ENCODE measurements at places on chromosomes 7 and 10.

DNA sequence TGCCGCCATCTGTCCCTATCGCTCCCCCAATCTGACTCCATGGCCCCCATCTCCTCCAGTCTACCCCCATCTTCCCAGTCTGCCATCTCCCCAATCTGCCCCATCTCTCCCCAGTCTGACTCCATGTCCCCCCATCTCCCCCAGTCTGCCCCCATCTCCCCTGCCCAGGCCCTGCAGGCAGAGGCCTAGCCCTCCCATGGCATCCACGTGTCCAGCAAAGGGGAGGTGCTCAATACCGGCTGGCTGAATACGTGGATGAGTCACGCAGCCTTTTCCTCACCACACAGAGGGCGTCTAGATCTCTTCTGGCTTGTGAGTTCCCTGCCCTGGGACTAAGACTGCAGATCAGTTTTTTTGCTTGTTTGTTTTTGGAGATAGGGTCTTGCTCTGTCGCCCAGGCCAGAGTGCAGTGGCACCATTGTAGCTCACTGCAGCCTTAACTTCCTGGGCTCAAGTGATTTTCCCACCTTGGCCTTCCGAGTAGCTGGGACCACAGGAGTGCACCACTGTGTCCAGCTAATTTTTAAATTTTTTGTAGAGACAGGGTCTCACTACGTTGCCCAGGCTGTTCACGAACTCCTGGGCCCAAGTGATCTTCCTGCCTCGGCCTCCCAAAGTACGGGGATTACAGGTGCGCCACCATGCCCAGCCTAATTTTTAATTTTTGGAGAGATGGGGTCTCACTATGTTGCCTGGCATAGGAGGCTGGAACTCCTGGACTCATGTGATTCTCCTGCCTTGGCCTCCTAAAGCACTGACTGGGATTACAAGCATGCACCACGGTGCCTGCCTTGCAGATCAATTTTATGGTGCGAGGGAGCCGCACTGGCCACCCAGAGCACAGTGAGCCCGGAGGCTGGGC is 15.3 kb upstream of the GPR146 start:
- peak; percentile 92 for DNase-seq

DNA sequence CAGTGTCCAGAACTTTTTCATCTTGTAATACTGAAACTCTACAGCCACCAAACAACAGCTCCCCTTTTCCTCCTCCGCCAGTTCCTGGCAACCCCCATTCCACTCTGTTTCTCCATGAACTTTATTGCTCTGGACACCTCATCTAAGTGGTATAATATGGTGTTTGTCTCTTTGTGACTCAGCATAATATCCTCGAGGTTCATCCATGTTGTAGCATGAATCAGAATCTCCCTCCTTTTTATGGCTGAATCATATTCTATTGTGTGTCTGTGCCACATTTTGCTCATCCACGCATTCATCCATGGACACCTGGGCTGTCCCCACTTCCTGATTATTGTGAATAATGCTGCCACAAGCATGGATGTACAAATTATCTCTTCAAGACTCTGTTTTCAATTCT is 124.4 kb upstream of the FGFR2 start:
- no peak for DNase-seq

- DNase-seq = no peak
These were observed 63.6 kb upstream of the COL13A1 start for GRCh38 chr10:69738071-69738470.

- no peak for DNase-seq
These were observed 23.2 kb downstream of the UNCX start for GRCh38 chr7:1255817-1256340.

DNA sequence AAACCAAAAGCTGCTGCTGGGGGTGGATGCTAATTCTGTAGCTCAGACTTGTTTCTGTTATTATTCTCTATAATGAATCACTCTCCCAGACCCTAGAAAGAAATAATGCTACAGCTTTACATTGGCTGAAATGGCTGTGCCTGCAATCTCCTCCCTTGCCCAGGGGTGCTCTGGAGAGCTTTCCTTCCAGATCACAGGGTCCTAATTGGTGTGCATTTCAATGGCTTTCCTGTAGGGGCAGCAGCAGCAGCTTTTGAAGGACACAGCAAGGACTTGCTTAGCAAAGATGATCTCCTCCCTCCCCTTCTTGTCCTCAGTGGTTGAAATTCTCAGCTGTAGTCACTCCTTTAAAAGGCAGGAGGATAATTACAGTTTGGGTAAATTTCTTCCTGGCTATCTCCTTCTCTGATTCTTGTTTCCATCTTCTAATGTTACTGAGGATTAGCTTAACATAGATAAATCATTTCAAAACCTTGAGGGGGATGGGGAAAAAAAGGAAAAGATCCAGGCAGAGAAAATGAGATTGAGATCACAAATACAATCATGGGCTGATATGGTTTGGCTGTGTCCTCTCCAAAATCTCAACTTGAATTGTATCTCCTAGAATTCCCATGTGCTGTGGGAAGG is 120.2 kb upstream of the CTTNBP2 start:
- DNase-seq = peak; percentile 44

- no peak for DNase-seq
These were observed 31.5 kb upstream of the SLC13A1 start for GRCh38 chr7:123231021-123232000.

- no peak for DNase-seq
These were observed 22.0 kb upstream of the BTRC start for GRCh38 chr10:101331956-101332355.

GRCh38 chr7:127064-127598 is 65.2 kb upstream of the FAM20C start:
- no peak for DNase-seq

DNA sequence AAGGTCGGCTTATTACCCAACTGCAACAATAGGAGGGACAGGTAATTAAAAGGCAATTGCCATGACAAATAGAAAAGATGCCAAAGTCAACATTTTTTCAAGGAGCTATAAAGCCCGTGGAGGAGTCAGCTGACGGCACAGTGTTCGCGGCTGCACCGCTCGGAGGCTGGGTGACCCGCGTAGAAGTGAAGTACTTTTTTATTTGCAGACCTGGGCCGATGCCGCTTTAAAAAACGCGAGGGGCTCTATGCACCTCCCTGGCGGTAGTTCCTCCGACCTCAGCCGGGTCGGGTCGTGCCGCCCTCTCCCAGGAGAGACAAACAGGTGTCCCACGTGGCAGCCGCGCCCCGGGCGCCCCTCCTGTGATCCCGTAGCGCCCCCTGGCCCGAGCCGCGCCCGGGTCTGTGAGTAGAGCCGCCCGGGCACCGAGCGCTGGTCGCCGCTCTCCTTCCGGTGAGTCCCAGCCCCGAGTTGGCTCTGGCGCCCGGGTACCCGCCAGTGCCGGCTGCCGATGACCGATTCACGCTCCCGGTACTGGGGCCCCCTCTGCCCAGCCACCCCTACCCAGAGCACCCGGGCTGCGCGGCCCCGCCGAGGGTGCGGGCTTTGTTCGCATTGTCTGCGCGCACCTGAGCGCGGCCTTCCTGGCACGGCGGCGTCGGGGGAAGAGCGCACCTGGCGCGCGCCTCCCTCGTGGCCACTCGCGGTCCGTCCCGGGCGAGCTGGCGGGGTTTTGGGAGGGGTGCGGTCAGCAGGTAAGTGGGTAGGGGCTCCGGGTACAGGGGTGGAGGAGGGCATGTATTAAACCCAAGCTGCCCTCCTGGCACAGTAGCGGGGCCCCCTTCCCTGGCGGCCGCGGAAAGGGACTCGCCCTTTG is at the start of gene VWA2:
Gene VWA2 (plus strand): TSS at position 138 of the 877 bp plus-strand sequence. CDS start 9,460 bp downstream, outside the sequence.
- no peak for DNase-seq

DNA sequence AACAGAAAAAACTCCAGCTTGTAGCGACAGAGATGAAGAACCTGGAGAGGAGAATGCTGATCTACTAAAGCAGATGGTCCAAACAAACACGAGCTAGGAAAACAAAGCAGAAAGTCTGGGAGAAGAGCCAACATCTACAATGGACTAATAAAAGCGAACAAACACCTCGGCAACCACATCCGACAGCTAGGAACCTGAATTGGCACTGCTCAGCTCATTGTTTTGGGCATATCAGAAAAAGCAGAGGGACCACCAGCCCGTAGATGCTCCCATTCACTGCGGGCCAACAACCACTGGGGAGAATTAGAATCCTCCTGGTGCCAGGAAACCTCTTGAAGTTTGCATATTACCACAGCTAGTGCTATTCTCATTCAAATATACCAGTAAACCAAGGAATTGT is 204.7 kb downstream of the NXPH1 start:
- DNase-seq = no peak

DNA sequence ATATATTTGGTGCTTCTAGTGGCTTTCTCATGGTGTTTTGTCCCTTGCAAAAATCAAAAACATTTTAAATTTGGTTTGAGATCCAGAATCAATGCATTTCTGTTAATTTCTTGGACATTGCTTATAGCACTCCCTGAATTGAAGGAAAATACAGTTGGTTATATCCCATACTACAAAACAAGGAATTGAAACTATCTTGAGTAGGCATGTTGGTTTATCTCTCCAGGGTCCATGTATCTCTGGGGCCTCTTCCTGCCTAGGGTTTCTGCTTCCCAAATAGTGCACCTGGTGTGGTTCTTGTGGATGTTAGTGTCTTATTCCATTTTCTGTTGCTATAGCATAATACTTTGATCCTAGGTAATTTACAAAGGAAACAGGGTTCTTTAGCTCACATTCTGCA is 212.4 kb downstream of the CAMK1D start:
- DNase-seq = no peak

DNA sequence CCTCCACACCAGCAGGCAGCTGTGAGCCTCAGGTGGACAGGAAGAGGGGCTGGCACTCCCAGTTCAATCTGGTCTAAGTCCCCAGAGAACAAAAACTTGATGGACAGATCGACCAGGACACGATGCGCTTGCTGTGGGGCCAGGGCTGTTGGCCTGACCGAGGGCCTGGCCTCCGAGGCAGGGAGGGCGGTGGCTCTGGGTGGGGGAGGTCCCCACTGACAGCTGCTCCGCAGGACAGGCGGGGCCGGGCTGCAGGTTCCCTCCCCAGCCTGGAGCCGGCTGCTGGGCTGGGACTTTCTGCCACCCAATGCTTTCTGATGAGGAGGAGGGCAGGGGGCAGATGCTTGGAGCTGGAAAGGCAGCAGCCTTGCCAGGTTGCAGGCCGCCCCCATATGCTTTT is 37.4 kb upstream of the ADGRA1 start:
- no peak for DNase-seq

- DNase-seq = no peak
These were observed 571.8 kb downstream of the TCERG1L start for GRCh38 chr10:130739757-130740145.

DNA sequence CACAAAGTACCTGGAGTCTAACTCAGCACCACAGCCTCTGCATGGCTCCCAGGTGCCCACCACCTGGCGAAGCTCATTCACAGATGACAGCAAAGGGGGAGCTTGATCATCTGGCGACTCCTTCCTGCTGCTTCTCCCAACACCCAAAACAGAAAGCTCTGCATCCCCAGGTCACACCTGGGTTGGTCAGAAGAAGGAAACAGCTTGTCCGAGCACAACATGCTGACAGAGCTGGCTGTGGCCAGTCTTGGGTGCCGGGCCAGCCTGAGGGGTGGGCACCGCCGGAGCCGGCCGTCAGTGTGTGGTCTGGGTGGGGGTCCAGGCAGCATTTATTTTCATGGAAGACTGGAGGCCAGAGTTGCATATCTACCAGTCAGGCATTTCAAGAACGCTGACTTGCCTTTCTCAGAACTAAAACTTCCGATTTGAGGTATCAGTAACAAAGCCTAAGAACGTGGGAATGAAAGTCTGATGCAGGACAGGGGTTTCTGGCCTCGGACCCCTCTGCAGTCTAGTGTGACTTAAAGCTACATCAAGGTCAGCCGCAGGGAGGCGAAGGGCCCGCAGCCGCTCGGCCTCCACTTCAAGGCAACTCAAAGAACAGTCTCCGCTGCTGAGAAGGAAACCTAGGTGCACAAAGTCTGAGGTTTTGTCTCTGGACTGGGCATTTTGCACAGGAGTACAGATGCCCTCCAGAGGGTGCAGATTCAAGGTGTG is 109.6 kb downstream of the CYTH3 start:
- DNase-seq = no peak

- no peak for DNase-seq
These were observed 49.0 kb upstream of the GRID1 start for GRCh38 chr10:86415583-86415982.

DNA sequence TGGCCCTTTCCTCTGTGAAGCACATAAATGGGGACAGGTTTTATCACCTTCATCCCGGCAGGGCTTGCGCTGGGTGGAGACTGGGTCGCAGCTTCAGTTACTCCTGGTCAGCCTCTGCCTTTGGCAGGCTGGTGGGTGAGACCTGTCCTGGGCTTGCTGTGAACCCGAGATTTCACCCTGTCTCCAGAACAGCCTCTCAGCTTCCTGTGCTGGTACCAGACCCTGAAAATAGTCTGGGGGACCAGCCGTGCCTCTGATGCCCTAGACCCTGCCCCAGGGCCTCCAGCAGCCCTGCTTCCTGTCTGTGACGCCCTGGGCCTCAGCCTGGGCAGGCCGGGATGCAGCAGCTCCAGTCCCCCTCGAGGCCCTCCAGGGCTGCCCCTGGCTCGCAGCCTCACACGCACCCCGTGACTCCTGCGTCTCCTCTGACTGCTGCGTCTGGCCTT is 13.2 kb upstream of the PWWP2B start:
- DNase-seq = no peak

DNA sequence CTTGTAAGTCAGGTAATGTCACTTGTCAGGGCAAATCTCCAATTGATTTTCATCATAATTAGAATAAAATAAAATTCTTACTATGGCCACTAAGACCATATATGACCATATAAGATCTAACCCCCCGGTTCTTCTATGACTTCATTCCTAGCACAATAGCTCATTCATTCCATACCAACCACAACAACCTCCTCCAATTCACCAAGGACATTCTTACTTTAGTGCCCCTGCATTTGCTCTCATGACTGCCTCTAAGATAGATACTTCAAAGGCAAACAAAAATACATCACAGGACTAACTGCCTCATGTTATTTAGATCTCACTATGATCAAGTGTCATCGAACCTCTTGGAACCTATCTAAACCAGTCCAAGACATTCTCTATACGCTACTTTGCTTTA is 90.8 kb downstream of the SNX13 start:
- no peak for DNase-seq

GRCh38 chr10:88392222-88392621 is 190.9 kb downstream of the RNLS start:
- no peak for DNase-seq

- DNase-seq = no peak
These were observed 713 bp downstream of the LOXL4 start for GRCh38 chr10:98267069-98267893.

DNA sequence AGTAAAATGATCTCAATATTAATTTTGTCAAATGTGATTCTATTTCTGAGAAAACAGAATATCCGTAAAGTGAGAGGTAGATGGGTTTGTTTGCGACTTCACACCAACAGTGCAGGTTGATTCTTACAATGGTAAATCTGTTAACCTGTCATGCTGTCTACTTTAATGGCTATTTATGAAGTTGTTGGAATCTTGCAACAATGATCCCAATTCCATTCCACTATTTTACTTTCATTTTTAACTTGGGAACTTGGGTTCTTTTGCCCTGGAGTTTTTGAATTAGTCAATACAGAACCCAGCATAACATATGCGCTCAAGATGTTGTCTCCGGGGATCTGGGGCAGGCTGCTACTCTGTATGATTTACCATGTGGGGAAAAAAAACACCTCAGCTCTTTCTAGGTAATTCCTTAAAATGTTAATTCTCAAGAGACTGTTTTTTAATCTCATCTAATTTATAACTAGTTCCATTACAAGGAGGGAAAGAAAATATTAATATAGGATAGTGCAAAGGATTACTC is 1.2 kb downstream of the LGI1 start:
- no peak for DNase-seq

- no peak for DNase-seq
These were observed 255.9 kb downstream of the USP6NL start for GRCh38 chr10:11355592-11355991.

GRCh38 chr7:85749696-85750453 is 563.0 kb upstream of the SEMA3D start:
- DNase-seq = no peak
